ENCODE measurements at places on chromosomes 4 and X. TPM values are rescaled to one million over a fixed set of nuclear protein-coding genes. Genes with fewer than 3 reads are reported as not detected.
A peak's percentile ranks its signal among the peaks of the same experiment; 100 is the strongest.

DNA sequence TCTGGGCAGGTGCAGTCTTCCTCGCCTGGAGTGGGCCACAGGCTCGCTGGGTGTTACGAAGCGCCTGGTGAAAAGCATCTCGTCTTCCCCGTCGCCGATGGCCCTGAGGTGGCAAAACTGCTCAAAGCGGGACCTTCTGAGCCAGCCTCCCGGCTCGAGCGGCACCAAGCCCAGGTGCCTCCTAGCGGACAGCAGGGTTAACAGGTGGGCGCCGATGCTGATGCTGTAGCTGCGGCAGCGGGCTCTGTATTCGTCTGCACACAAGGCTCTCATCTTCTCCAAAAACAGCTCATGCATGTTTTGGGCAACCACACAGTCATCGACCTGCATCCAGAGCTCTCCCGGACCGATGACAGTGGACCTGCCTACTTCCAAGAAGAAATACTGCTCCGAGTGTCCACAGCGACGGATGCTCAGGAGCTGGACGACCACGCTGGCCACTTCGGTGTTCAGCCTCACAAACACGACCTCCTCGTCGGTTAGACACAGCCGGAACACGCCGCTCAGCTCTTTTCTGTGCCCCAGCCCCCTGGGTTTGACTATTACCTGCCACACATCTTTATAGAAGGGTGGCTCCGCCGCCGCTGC is 1.2 kb downstream of the IRS4 start:
- DNase-seq: no peak

GRCh38 chr4:159722052-159722451 is 619.2 kb downstream of the RAPGEF2 start:
- DNase-seq: no peak

- DNase-seq: no peak
Measured at GRCh38 chr4:158529505-158529904, 7.8 kb downstream of the RXFP1 start.

DNA sequence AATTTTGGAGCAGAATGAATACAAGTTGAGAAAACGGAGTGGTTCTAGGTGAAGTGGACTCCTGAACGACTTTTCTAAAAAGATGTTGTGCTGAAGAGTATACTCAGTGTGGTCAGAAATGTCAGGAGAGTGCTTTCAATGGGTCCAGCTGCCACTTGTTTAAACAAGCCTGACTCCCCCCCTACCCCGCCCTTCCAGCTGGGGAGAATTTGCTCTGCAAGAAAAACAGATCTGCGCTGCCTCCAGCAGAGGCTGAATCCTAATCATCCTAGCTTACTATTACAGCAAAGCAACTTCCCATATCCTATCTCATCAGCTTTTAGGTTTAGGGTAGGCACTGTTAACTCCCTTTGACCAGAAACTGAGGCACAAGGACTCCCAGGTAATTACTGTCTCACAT is 1.9 kb downstream of the MAP3K15 start:
- DNase-seq: no peak

DNA sequence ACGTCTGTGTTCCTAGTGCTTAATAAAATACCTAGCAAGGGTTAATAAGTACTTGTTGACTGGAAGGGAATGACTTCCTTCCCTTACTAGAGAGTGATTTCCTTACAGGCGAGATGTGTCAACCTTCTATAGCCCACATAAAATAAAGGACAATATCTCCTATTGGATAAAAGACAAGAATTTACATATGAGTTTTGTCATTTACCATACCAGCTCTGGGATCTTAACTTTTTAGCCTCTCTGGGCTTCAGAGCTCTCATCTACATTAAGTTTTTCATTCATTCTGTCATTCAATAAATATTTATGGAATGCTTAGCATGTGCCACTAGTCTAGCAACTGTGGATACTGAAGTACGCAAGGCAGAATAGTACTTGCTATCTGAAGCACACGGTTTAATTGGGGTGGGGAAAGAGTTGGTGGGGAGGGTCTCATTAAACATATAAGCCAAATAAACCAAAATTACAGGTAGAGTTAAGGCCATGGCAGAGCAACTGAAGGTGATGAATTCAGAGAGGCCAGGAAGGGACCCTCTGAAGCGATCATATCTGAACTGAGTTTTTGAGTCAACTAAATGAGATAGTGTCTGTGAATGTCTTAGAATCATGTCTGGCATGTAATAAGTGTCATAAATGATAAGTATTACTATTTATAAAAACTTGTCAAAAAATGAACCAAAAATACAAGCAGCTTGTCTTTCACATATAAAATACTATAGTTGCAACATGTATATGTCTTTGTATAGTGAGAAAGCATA is 91.6 kb upstream of the BMP2K start:
- DNase-seq: no peak

GRCh38 chr4:37977471-37978247 is 17.5 kb downstream of the PTTG2 start:
- peak; percentile 68 for DNase-seq

- no peak for DNase-seq
Measured at GRCh38 chr4:98657531-98658286, 702 bp downstream of the TSPAN5 start.

- DNase-seq: no peak
Measured at GRCh38 chrX:118355225-118355920, 9.5 kb downstream of the WDR44 start.

GRCh38 chr4:113469926-113470325 is 291.6 kb downstream of the CAMK2D start:
- DNase-seq: no peak

GRCh38 chrX:148049441-148049840 is 68.3 kb downstream of the FMR1NB start:
- no peak for DNase-seq

GRCh38 chr4:2934077-2934812 is 29.0 kb downstream of the NOP14 start:
- DNase-seq: no peak

GRCh38 chrX:101386542-101386885 is 523 bp upstream of the BTK start:
- no peak for DNase-seq

DNA sequence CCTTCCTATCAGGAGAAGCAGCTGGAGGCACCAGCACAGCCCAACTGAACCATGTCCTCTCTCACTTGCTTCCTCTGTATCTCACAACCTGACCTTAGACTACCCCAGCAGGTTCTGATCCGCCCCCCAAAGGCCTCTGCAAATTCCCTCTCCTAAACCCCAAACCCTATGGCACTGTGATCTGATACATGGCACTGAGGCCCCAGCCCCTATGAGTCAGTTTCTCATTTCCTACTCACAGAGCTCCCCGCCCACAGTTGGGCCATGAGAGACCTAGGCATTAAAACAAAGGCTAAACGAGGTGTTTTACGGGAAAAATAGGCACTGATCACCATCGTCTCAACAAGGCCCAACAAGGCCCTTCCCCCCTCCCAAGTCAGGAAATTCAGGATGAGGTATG is 19.1 kb downstream of the SASH3 start:
- no peak for DNase-seq

DNA sequence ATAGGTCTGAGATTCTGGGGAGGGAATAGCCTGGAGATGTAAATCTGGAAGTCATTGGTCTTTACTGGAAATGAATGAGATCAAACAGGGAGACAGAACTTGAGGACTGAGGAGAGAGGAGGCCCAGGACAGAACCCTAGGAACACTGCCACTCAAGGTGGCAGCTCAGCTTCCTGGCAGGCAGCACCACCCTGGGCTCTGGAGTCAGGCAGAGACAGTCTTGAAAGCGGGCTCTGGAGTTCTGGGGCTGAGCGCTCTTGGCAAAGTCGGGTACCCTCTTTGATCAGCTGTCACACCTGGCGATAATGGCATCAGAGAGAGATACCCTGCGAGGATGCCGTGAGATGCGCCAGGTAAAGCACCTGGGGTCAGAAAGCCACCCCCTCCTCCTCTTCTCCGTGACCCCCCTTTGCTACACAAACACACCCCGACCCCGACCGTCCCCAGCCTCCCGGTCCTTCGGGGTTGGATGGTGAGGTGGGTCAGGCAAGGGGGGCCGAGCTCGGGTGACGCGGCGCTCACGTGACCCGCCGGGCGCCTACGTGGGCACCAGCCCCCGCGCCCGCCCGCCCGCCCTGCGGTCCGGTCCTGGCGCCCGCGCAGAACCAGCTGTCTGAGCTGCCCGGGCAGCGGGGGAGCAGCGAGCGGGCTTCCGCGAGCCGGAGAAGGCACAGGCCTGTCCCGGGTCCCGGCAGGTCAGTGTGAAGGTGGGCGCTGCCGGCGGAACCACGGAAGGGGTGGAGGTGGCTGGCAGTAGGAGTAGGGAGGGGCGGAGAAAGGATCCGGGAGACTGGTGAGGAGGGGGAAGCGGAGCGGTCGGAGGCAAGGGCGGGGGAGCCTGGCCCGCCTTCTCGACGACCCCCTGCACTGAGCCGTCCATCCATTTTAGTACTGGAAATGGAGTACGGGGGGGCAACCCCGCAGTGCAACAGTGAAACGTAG is at the start of gene TCEAL3:
TCEAL3 (plus strand) TSS at position 600 of the 942 bp plus-strand sequence. CDS start 1,102 bp downstream, outside the sequence.
- peak; percentile 38 for DNase-seq

GRCh38 chr4:105458001-105458400 is 15.9 kb downstream of the PPA2 start:
- no peak for DNase-seq

DNA sequence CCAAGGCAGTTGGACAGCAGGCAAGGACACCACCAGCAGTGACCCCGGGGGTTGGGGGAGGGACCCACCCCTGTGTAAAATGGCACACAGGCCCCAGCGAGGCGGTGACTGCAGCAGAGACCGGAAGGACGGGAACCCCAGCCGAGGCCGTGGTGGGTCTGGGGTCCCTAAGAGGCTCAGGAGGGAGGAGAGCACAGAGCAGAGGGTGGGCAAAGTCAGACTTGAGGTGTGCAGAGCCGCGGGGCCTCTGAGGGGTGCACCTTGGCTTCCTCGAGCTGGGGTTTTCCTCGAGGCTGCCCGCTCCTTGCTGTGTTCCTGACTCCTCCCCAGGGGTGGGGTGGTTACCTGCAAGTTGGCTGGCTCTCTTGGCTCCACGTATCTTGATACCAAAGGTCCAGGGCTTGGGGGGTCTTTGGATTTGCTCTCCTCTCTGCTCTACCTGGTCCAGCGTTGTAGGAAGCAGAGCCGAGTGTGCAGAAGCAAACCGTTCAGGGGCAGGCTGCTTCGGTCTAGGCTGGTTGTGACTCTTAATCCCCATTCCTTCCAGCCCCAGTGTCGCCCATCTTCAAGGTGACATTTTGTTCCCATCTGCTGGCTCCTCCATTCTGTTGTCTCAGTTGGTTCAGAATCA is 37.9 kb upstream of the SORCS2 start:
- DNase-seq: no peak

SPANXA2 gene
- not detected for polyA plus RNA-seq

PNPLA4 gene
- polyA plus RNA-seq: 21.7 TPM

ZDHHC15 gene
- 8.5 TPM for polyA plus RNA-seq

PROM1 gene
- 32.7 TPM for polyA plus RNA-seq

DGKK gene
- polyA plus RNA-seq: 0.03 TPM

LIMCH1 gene
- polyA plus RNA-seq: 123 TPM

GPRASP1 gene
- polyA plus RNA-seq: 15.6 TPM

NPY1R gene
- 0.26 TPM for polyA plus RNA-seq

TMPRSS11A gene
- polyA plus RNA-seq: 0.04 TPM
